ENCODE measurements at places on chromosomes 3 and 15.
A peak's percentile ranks its signal among the peaks of the same experiment; 100 is the strongest.

DNA sequence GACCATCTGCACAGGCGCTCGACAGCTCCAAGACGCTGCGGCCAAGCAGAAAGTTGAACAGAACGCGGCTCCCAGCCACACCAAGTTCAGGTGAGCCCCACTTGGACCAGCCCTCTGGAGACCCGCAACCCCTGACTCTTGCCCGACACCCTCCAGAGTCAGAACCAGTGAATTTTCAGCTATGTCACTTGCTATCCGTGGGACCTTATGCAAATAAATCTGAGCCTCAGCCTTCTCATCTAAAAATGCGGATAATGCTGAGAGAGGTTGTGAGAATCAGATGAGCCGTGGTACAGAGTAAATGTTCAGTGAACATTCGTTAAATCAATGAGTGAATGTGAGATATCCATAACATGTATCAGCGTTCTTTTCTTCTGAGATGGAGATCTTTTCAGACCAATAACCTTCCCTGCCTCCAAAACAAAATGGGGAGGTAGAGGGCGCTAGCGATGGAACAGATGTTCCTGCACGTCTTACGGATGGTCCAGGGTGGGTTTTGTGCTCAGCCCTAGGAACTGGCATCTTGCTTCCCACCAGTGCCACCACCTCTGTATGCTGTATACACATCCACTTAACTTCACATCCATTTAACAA, 524 bp downstream of the MRPS11 start:
- DNase-seq = peak; percentile 52

GRCh38 chr3:55955891-55956477, 468.9 kb upstream of the WNT5A start:
- DNase-seq = no peak

GRCh38 chr3:557972-558371, 361.4 kb downstream of the CHL1 start:
- no peak for DNase-seq

DNA sequence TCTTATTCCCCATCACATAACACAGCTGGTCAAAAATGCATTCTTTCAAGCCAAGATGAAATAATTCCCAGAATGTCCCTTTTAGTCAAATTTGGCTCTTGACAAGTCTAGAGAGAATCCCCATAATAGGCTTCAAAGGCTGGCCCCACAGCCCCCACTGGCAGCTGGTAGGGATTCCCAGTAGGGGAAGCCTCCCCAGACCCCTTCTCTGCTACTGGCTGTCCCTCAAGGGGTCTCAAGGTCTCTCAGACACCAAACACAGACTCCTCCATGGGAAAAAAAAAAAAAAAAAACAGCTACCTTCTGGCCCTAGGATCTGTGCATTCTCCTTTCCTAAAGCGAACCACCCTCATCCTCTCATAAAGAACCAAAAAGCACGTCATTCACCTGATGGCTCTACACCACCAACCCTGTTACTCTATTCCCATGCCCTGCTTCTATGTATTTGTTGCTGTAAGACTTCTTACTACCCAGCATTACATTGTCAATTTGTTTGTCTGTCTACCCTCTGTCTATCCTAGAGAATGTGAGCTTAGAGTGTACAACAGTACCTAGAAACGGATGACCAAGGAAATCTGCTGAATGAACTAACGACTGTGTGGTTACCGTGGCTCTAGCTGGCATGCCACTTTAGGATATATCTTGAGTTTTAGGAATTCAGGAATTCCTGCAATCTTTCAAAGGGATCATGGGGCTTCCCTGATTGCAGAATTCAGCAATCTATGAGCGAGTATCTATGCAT, 164.1 kb upstream of the NSMCE3 start:
- no peak for DNase-seq

- DNase-seq = peak; percentile 30
These were observed 3.4 kb upstream of the COL7A1 start for GRCh38 chr3:48598323-48599076.

GRCh38 chr3:190680691-190681090, 166.8 kb downstream of the IL1RAP start:
- DNase-seq = no peak
